ENCODE measurements at places on chromosomes 13 and 19.

GRCh38 chr19:18160971-18161635, 8.1 kb downstream of the PIK3R2 start:
- DNase-seq: peak; percentile 48

DNA sequence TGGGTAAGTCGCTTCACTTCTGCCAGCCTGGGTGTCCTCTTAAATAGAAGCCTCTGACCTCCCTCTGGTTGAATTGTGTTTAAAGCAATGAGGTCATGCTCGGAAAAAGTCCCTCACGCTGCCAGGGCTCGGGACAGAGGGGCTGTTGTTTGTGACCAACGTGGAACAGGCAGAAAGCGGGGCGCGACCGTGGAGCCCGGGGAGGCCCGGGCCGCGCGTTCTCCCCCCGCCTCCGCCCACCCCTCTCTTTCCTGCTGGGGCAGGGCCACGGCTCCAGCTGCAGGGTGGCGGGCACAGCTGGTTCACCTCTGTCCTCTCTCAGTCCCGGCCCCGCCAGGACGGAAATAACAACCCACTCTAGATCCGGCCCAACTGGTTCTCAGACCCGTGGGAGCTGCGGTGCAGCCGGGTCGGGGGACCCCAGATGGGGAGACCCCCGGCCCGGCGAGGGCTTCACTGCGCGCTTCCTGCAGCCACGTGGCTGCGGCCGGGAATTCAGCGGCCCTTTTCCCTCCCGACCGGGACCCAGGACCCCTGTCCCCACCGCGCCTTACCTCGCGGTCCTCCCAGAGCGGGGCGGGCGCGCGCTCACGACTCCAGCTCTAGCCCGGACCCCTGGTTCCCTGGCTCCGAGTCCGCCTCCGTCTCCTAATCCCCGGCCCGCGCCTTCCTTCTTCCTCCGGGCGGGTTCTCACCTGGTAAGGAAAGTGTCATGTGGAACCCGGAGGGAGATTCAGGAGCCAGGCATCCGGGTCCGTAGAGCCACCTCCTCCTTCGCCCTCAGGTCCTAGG, 1.9 kb downstream of the CDC42EP5 start:
- no peak for DNase-seq

DNA sequence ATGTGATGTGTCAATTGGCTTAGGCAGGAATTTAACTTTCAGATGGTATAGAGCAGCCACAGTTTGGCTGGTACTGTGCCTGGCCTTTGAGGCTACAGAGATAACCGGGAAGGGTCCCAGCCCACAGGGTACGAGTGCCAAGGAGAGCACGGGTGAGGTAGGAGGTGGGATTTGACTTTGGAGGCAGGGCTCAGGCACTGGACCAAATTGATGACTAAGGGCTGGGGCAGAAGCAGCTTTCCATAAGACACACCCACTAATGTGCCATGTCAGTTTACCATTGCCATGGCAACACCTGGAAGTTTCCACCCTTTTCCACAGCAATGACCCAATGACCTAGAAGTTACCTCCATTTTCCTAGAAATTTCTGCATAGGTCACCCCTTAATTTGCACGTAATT, 466.2 kb downstream of the TSHZ3 start:
- no peak for DNase-seq

DNA sequence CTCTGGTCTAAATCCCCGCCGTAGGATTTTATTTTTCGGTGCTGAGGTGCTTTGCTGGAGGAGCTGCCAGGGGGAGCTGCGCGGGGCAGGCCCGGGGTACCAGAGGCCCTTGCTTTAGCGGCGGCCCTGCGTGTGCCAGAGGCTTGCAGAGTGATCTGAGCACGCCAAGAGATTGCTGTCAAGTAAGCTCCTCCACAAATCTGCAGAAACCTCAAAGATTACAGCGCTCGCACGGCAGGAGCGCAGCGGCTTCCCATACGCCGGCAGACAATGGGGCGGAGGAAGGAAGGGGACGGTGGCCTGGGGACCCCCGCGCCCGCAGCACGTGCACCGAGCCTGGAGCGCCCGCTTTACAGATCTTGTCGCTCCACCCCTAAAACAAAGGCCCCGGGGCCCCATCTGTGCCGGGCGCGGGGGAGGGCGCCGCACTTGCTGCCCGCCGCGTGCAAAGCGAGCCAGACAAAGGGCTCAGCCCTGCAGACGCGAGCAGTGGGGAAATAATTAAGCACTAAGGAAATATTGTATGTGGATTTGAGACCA, 9.1 kb upstream of the C19orf12 start:
- peak; percentile 16 for DNase-seq

- no peak for DNase-seq
Observed at GRCh38 chr19:10651851-10652250, 2.3 kb upstream of the ILF3 start.

- no peak for DNase-seq
Observed at GRCh38 chr13:50255639-50256038, 240.4 kb downstream of the KCNRG start.

DNA sequence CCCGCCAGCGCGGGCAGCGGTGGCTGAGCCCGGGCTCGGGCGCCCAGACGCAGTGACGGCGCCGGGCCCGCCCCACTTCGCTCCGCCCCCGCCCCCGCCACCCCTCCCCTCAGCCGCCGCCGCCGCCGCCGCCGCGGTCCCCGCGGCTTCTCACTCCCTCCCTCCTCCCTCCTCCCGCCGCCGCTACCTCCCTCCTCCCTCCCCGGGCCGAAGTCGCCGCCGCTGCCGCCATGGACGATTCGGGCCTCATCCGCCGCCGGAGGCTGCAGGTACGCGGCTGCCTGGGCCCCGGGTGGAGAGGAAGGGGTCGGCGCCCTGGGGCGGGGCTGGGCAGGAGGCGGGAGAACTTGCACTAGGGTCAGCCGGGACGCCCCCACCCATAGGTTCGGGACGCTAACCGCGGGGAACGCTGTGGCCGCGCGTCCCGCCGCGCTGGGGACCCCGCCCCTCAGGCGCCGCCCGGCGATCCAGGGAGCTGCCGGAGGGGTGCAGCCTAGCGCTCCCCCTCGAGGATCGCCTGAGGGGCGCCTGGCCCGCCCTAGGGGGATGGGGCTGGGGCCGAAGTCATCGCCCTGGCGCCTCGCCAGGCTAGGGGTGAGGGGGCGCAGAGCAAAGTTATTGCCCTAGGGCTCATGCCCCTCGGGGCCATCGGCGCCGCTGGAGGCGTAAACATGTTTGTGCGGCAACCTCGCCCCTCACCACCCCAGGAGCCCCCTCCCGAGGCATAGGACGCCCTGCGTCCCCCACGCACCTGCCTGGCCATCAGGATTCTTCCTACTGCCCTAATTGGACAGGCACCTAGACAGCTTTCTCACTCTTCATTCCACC, 427 bp downstream of the RTBDN start:
- DNase-seq: peak; percentile 31

- DNase-seq: no peak
Observed at GRCh38 chr19:44707794-44708193, 8.8 kb downstream of the CEACAM16 start.

DNA sequence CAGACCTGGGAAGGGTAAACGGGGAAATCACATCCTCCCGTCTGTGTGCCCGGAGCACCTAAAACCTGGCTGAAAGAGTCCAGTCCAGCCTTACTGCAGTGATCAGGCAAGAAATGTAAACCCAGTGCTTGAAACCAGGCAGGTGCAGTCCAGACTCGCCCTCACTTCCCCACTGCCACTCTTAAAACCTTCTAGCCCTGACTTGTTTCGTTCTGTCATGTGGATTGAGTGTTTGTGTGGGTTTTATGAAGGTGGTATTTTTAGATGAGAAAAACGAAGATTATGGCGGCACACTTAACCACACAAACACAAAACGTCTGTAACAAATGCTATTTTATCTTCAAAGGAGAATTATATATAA, 839 bp upstream of the CKAP2 start:
- peak; percentile 15 for DNase-seq

- DNase-seq: no peak
Observed at GRCh38 chr13:114019367-114019766, 45.5 kb upstream of the C13orf46 start.
